Stimulated activated CD8-positive, alpha-beta memory T cell treated with anti-CD3 and anti-CD28 coated beads, Interleukin-2, amount 100 ng/mL, for 1 hour (primary cell): ENCODE measurements at places on chromosomes 2 and 18.

DNA sequence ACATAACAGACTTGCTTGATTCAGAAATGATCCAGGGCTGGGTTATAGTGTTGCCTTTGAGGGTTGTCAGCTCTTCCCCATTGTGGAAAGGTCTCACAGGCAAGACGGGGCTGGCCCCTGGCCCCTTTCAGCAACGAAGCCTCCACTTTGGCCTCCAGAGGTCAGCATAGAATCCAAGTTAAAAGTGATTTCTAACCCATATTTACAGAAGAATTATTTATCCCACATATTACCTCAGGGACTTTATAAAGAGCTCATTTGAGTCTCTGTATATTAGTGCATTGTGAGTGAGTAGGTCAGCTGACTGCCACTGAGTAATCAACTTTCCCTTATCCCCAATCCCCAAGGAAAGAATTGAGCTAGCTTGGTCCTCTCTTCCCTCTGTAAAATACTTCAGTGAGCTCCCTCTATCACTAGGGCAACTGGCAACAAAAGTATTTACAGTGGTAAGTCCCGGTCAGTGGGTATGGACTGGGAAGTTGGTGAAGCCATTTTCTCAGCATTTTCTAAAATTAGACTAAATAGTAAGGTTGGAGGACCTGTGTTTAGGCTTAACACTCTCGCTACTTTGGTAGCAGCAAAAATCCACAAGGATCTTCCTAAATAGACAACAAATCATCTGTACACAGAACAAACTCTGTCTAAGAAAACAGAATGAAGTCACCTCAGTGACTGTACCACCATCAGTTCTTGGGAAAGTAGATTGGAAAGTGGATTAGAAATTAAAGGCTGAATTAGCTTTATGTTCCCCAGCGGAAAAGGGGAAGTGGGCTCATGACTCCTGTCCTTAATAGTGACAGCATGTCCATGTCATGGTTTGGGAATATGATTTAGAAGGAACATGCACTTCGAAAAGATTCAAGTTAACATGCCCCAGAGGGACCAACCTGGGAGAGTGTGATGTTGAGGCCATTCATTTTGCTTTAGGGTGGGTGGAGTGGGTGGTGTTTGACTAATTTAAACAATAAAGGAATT is 171.0 kb upstream of the SIX3 start:
- no peak for DNase-seq

DNA sequence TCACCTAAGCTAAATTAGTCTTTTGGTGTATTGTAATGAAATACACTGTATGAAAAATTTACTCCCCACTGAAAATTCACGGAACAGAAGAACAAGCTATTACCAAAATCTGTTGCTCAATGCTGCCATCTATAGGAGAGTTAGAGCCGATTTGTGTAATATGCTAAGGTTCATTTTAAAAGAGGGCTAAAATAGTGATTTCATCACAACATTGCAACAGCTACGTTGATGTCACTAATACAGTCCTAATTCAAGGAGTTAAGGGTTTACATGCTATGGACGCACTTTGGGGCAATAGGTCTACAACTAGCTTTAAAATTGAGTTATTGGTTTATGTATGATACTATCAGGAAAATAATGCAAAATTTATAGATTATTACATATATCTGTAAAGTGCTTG is 3.0 kb upstream of the IRS1 start:
- no peak for DNase-seq

GRCh38 chr18:46728219-46728930 is 28.5 kb downstream of the ST8SIA5 start:
- DNase-seq = no peak

GRCh38 chr2:158315000-158315399 is 141.6 kb downstream of the CCDC148 start:
- no peak for DNase-seq

DNA sequence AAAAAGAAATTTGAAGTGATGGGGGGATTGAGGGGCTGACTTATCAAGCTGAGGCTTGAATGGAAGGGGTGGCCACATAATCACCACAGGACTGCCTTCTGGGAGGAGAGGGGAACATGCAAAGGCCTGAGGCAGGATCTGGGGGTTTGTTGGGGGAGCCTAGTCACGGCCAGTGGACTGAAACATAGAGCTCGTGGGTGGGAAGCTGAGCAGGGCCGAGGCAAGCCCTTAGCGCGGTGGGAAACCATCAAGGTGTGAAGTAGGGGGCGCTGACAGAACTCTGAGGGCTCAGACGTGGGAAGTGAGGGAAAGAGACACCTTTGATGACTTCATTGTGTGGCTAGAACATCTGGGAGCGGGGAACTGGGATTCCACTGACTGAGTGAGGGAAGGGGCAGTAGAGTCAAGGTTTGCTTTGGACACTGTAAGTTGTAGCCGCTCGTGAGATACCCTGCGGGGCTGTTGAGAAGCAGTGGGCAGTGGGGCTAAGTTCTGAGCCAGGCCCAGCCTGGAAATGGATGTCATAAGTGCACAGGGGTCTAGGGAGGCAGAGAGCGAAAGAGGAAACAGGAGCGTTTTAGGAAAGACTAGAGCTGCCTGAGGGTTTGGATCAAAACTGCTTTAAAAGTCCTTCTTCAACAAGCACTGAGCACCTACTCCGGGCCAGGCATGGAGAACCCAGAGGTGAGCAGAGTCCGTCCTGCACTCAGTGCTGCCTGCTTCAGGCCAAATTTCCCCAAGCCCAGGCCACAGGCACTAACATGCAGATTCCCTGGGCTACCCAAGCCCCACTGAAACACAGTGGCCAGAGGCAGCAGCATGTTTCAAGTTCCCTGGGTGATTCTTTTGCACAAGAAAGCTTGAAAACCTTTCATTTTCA is 686 bp upstream of the SNORC start:
- no peak for DNase-seq

DNA sequence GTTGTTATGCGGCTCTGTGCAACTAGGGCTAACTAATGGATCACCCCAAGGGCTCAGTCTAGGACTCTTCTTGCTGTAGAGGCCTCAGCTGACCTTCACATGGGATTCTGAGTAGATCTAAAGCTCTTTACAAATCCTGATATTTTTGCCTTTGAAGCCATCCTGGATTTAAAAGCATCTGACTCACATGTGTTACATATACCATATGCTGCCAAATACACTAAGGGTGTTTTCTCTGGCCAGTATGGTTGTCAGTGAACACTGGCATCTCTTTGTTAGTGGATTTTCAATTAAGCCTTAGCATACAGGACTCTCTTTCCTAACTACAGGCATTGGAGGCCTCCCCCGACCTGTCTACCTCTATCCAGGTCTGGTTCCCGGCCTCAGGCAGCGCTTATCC is 992.8 kb upstream of the FANCL start:
- DNase-seq = no peak

DNA sequence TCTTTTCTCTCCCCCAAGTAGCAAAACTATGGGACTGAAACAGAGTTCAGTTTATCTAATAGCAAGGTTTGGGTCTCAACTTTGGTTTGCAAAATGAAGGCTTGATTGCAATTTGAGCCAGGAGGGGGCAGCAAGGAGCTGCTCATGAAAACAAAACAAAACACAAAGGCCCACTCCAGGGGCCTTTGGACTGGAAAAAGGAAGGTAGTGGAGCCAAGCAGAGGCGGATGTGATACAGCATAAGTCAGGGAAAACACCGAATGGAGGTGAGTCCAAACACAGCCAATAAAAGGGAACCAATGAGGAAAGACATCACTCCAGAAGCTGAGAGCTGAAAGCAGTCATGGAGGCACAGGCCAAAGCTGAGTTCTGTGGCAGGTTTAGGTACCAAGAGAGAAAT is 799.7 kb upstream of the ACVR2A start:
- no peak for DNase-seq

DNA sequence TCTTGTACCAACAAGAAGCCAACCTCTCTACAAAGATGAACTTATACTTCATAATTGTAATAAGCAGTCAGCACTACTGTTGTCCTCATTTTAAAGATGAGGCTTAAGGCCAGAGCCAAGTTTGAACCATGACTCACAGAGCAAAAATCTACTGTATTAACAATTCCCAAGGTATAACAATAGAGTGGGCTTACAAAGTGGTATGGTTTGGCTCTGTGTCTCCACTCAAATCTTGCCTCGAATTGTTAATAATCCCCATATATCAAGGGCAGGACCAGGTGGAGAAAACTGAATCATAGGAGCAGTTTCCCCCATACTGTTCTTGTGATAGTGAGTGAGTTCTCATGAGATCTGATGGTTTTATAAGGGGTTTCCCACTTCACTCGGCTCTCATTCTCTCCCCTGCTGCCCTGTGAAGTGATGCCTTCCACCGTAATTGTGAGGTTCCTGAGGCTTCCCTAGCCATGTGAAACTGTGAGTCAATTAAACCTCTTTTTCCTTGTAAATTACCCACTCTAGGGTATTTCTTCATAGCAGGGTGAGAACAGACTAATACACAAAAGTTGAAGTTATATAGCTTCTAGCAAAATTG is 19.5 kb downstream of the MRPL44 start:
- DNase-seq = no peak

DNA sequence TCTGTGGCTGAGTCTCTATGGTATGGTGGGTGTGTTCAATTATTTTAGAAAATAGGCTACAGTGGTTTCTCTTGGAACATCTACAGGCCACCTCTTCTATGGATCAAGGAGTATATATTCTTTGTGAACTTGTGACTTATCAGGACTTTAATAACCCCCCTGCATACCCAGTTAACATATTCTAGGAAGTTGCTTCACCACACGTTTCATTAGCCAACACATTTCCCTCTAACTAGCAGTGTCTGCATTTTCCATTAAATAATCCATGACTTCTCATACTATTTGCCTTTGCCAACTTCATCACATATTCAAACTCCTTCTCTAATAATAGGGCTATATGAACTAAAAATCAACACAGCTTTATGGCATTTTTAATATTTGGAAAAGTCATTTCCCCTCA is 187.6 kb upstream of the ARL4C start:
- DNase-seq = no peak

DNA sequence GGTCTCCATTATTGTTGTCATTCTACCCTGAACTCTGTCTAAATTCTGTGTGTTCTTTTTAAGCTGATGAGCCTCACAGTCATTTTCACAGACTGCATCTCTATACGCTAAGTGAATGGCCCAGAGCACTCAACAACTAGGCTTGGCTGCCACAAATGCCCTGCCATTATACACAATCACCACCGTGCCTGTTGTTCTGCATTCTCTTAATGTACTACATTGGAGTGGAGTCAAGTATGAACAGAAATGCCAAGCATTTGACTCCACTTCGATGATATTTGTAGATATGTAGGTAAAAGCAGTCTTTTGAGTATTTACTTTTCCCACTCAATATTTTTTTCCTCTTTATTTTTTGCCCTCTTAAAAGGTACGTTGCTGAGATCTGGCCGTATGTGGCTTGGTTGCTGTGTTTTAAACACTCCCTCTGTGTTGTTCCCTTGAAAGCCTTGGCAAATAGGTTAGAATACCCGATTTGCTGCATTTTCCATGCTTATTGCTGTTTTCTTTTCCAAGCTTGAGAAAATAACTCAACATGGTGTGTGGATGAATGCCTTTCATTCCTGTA is 36.2 kb upstream of the TMEFF2 start:
- no peak for DNase-seq

DNA sequence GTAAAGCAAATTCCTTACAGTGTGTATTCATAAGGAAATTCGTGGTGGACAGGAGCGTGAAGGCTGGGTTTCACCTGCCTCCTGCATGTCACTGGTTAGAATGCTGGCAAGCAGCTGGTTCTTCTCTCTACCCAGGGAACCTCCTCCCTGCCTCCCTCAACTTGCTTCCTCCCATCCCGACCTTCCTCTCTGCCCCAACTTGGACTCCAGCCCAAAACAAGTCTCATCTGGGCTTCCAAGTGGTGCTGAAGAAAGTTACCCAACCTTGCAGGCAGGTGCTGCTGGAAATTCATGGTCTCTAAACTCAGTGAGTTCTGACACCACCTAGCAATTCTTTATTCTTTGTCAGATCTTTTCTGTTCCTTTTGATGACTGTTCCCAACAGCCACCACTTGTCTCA is 184.5 kb downstream of the BCL2 start:
- DNase-seq = no peak

GRCh38 chr2:48651158-48651790 is 33.6 kb downstream of the GTF2A1L start:
- no peak for DNase-seq

DNA sequence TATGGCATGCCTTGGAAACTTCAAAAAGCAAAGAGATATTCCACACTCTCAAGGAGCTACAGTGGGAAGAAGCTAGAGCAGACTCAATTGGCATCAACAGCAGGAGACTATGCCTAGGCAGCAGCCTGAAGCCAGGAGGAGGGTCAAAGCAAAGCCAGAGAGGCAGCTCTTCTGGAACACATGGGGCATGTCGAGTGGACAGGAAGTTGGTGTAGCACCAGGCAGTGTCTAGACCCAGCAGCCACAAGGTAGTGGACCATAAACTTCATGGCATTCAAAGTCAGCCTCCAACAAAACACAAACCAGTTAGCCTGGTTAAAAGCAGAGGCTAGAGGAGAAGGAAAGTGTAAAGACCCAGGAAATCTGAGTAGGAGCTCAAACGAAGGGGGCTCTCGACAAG is 311.2 kb upstream of the PKDCC start:
- DNase-seq = no peak

GRCh38 chr2:44789971-44790721 is 151.4 kb upstream of the SIX3 start:
- no peak for DNase-seq

GRCh38 chr2:152624805-152625204 is 92.5 kb downstream of the PRPF40A start:
- no peak for DNase-seq

DNA sequence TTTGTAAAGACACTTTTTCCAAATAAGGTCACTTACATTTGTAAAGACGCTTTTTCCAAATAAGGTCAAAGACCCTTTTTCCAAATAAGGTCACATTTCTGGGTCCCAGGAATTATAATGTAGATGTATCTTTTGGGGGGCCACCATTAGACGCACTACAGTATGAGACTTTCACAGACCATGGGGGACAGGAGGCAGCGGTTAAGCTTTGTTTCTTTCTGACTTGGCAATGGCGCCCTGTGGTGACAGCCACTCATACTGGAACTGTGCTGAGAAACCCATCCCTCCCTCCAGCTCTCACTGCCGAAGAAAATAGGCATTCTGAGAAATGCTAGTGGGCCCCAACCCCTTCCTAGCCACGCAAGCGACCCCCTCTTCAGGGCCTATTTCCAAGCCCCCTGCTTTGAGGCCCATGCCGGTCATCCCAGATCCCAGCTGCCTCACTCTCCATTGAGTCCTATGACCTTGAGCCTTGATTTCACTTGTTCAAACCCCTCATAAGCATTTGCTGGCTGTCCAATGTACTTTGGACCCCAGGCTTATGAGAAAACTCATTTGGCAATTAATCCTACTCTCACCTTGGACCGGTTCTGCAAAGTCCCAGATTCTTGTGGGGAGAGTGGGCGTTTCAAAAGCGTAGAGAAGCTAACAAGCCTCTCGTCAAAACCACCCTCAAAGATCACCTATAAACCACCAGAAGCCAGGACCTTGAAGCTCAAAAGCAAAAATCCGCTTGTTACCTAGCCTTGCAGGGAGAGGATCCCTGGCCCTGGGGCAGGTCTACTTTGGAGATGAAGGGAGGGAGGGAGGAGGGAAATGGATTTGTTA is 11.3 kb upstream of the SPATA3 start:
- no peak for DNase-seq

GRCh38 chr2:177547122-177547521 is 154.5 kb downstream of the AGPS start:
- DNase-seq = no peak

- DNase-seq = no peak
These were observed 246.5 kb downstream of the FBXO15 start for GRCh38 chr18:73901151-73901550.

GRCh38 chr2:119795309-119796303 is 35.9 kb downstream of the PTPN4 start:
- DNase-seq = no peak
